ENCODE measurements at places on chromosomes 11 and 22. TPM values are rescaled to one million over a fixed set of nuclear protein-coding genes. Genes with fewer than 3 reads are reported as not detected.

Gene SHANK3
- total RNA-seq = 4.0 TPM

DNA sequence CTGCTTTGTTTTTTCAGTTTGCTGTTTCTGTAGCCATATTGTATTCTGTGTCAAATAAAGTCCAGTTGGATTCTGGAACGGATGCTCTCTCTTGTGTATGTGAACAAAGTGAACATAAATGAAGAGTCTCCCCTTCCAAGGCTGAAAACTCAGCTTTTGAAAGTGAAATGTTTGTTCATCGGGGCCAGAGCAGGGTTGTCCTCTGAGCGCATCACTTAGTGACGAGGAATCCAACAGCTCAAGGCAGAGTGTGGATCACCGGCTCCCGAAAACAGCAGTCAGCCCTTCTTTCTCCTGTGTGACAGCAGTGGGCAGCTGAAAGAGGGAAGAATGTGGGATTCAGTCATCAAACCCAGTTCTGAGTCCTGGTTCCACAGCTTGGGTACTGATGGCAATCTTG lies 21.4 kb downstream of the RBX1 start:
- DNase-seq = no peak

DNA sequence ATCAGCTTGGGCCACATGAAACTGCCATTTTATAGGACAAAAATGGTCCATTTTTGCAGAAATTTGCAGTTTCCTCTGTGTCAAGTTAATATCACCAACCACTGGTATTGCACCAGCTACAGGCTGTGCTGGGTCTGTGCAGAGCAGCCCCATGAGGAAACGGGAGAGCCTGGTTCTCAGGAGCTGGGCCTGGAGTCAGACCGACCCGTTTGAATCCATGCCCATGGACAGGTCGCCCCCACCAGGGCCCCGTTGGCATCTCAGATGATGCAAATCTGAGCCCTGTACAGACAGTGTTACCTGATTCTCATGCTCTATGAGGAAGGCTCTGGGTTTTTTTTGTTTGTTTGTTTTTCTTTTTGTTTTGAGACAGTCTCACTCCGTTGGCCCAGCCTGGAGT lies 9.8 kb upstream of the SEC14L6 start:
- no peak for DNase-seq

- peak; percentile 28 for DNase-seq
These were observed 1.6 kb downstream of the RTCB start for GRCh38 chr22:32410459-32410858.

DNA sequence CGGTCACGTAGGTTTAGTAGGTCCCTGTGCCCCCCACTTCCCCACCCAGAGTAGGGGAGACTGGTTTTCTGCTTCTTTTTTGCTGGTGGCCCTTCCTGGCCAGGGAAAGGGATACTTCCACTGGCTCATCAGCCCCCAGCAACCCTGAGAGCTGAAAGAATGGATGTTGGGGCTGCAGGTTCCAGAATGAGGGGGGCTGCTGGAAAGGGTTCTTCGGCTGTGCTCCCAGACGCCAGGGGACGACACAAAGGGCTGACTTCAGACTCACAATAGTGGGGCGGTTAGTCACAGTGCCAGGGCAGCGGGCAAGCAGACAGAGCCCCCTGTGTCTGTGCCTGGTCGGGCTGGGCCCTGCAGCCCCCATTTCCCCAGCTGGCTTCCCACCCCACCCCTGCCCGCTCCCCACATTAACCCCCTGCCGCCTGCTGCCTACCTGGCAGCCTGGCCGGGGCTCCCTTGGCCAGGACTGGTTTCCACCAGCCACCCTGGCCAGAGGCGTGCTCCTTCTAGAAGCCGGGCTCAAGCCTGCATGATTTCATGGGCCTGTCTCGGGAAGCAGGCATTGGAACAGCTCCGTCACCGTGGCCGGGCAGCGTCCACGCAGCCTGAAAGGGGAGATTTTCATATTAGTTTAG lies 79.1 kb upstream of the WNT7B start:
- peak; percentile 40 for DNase-seq

Gene CRACR2B
- 1.4 TPM for total RNA-seq

DNA sequence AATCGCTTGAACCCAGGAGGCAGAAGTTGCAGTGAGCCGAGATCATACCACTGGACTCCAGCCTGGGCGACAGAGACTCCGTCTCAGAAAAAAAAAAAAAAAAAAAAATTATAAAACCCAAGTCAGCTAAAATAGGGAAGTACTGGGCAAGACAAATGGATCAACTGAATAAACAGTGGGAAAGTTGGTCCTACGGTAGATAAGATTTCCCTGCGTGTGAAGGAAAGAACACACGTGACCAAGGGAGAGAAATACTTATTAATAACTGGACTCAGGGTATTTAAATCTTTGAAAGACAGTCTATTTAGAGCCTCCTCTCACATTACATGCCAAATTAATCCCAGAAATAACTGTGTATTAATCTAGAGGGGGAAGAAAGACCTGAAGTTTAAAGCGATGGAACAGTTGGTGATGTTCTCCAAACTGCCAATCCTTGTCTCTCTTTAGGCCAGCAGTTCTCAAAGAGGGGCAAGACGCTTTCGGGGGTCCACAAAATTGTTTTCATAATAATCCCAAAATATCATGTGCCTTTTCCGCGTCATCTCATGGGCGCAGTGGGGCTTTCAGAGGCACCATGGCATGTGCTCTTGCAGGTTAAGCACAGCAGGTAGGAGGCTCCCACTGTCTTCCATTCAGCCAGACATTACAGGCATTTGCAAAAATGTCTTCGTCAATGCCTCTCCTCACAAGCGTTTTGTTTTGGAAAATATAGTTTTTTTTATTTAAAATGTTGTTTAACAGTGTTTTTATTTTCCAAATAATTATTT lies 6.6 kb downstream of the RTL6 start:
- no peak for DNase-seq

Gene FXYD6
- not detected for total RNA-seq

GRCh38 chr11:61294717-61295595 lies at the start of gene VWCE:
TSS of gene VWCE (minus strand) at chr11:61295316. CDS start at chr11:61295037, 279 bp downstream.
- DNase-seq = peak; percentile 36

DNA sequence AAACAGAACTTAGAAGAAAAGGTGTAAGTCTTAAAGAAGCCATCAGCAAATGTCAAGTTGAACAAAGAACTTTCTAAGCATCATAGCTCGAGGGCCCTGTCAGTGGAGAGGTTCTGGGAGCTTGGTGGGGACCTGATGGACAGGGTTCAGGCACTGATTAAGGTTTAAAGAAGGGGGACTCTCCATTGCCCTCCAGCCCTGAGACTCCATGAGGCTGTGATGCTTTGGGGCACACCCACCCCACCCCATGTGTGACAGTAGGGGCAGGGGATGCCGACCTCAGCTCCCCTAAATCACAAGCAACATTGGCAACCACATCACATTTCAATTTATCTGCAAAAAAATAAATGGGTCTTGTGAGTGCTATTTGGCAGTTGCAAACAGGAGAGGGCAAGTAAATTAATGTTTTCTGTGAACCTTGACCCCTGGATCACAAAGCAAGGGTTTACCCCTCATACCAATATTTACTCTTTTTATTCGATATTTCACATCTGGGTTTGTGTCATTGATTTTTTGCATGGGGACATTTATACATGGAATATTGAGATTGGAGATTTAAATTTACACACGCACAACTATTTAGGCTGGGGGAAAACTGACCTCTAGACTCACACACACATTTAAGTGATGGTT lies 37.1 kb upstream of the ANO1 start:
- no peak for DNase-seq

DNA sequence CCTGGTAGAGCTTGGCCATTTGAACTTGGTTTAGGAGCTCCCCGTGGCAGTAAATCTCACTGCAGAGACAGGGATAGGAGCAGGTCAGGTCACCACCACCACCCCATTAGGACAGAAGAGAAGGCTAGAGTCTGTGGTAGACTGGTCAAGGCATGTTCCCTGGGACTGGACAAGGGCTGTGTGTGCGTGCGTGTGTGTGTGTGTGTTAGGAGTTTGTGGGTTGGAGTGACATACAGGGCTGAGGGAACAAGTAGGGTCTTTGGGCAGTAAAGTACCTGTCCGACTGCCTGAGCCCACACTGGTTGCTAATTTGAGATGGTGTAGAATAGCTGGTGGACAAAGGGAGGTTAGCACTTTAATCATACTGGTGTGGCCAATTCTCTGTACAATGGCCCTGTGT lies 16.1 kb downstream of the TREH start:
- DNase-seq = no peak

- no peak for DNase-seq
These were observed 3.4 kb downstream of the IRF7 start for GRCh38 chr11:612201-612960.

Gene C22orf31
- not detected for total RNA-seq

DNA sequence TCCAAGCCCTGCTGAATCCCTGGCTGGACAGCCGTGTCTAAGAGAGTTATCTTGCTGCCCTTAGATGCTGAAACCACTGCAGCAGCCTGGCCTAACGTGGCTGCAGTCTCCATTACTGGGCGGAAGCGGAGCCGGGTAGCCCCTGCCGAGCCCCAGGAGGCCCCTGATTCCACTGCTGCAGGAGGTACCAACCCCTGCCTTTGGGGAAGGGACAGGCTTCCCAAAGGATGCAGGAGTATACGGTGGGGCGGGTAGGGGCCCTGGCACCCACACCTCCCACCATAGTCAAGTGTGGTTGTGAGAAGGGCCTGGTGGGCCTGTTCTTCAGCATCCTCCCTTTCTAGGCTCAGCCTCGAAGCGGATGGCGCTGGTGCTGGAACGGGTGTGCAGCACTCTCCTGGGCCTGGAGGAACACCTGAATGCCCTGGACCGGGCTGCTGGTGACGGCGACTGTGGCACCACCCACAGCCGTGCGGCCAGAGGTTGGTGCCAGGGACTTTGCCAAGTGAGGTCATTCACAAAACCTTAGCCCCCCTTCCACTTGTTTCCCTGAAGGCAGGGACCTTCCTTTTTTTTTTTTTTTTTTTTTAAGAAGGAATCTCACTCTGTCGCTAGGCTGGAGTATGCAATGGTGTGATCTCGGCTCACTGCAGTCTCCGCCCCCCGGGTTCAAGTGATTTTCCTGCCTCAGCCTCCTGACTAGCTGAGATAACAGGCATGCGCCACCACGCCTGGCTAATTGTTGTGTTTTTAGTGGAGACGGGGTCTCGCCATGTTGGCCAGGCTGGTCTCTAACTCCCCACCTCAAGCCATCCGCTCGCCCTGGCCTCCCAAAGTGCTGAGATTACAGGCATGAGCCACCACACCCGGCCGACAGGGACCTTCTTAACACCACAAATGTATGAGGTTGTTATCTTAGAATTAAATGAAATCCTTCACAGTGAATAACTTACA lies 11.0 kb downstream of the TKFC start:
- no peak for DNase-seq

Gene KCNJ5
- total RNA-seq = 0.95 TPM

DNA sequence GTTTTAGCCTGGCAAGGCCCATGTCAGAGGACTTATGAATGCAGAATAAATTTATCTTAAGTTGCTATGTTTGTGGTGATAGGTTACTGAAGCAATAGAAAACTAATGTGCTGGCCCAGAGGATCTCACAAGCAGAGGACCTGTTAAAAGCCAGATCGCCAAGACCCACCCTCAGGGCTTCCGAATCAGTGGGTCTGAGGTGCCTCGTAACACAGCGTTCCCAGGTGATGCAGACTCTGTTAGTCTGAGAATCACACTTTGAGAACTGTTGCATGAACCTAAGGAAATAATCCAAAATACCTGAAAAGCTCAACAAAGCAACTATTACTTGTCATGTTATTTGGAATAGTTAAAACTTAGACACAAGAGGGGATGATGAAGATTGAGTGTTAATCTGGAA lies 6.7 kb upstream of the SCARF2 start:
- no peak for DNase-seq
